ENCODE measurements at places on chromosomes 5 and 9.

DNA sequence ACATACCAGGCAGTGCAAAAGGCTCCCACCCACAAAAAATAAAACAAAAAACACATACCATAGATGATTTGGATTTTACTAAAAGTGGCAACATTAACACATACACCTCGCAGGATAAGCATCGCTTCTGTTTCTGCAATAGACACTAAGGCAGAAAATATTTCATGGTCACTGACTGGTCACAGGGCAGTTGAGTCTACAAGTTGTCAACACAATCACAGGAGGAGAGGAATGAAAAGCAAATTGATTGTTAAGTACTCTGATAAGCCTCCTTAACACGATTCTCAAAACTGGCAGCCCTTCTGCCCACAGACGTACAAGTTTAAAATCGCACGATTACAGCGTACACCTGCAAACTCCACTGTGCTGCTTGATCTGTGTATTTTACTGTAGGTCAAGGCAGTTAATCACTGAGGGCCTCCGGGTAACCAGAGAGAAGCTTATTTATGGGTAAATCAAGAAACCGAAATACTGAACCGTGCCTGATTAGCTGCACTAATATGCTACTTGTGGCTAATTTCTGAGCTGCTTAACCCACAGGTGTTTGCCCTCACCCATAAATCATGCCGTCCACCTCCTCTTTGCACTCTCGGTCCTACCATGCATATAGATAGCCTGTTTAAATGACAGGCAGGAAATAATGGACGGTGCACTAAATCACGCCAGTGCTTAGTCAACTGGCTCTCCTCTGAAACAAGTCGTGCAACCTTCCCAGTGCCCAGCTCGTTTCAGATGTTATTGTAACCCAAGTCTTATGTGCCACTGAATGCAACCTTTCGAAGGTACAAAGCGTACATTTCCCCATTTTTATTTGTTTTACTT lies 659.4 kb upstream of the ADAMTS16 start:
- peak; percentile 9 for DNase-seq

DNA sequence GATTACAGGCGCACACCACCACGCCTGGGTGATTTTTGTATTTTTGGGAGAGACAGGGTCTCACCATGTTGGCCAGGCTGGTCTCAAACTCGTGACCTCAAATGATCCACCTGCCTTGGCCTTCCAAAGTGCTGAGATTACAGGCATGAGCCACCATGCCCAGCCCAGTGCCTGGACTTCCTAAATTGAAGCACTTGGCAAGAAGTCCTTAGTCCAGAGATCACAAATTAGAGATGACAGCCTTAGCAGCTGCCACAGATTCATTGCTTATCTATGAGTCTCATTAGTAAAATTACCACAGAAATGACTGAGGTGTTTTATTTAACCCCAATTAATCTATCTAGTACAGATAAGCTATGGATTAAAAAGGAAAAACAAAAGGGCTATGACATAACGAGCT lies 19.2 kb downstream of the EFCAB9 start:
- no peak for DNase-seq

GRCh38 chr9:128285033-128285784 lies 9.1 kb downstream of the SWI5 start:
- no peak for DNase-seq

DNA sequence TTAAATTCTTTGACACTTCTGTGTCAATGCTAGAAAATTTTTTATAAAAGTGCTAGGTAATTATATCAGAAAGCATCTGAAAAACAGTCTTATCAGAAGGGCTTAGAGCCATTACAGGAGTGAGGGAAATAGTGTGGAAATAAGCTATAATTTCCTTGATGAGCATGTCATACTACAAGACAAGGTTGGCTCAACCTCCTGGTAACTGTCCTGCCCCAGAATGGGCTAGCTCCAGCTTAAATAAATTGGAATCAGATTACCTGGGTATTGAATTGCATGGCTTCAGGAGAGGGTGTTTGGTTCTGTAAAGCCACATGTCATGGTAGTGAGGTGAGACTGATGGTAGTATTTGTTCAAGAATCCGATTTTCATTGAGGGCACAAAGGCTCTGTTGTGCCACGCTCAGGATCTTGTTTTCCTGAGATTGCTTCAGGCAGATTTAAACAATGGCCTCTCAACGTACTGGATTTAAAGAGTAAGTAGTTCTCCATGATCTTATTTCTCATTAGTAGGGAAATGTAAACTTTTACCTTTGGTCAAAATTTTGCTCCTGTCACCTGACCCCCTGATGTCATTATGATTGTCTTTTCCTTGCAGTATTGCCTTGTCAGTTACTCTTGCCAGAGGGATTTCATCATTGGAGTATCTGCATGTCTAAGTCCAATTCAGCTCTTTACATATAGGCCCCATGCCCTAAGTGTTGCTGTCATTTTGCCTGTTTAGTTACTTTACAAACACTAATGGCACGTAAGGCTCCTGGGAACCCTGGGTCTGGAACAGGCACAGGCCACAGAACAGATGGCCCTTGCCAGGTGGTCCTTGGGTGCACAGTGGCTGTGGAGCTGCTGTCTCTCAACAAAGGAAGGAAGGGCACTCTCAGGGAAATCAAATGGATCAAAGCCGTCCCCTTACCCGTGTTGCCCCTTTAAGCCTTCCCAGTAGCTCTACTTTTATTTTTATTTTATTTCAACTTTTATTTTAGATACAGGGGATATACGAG lies 21.3 kb downstream of the TRIO start:
- DNase-seq, result no peak

GRCh38 chr5:61734001-61734400 lies 401.9 kb downstream of the ZSWIM6 start:
- no peak for DNase-seq

DNA sequence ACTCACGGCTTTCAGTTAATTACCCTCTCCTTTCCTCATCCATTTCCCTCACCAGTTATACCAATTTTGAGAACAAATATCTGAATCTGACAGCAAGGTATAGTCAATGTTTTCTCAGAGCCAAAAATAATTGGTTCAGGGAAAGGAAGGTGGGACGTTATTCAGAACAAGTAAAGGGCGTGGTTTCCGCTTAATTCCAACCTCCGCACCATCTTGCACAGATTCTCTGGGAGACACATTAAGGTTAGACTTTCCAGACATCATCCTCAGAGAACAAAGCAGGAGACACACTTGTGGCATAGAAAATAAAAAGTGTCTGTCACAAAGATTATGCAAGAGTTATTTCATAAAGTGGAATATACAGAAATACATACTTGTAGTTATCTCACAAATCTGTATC lies 441.2 kb downstream of the IRX1 start:
- DNase-seq, result no peak

GRCh38 chr5:173623296-173623771 lies 6.9 kb upstream of the BOD1 start:
- no peak for DNase-seq

DNA sequence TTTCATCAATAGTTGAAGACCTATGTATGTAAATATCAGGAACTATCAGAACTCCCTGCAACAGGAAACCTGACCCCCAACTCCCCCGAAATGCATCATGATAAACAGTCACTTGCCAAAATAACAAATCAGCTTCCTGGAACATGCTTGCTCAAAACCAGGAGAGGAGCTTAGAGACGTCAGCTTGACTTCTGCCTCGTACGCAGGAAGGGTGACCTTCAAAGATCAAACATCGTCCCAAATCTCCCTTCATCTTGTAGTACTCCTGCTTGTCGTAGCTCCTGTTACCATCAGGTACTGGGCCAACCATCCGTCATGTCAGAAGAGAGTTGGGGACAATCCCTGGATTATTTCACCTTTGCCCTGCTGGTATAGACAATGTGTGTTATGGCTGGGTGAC lies 396.1 kb downstream of the GADD45G start:
- no peak for DNase-seq

DNA sequence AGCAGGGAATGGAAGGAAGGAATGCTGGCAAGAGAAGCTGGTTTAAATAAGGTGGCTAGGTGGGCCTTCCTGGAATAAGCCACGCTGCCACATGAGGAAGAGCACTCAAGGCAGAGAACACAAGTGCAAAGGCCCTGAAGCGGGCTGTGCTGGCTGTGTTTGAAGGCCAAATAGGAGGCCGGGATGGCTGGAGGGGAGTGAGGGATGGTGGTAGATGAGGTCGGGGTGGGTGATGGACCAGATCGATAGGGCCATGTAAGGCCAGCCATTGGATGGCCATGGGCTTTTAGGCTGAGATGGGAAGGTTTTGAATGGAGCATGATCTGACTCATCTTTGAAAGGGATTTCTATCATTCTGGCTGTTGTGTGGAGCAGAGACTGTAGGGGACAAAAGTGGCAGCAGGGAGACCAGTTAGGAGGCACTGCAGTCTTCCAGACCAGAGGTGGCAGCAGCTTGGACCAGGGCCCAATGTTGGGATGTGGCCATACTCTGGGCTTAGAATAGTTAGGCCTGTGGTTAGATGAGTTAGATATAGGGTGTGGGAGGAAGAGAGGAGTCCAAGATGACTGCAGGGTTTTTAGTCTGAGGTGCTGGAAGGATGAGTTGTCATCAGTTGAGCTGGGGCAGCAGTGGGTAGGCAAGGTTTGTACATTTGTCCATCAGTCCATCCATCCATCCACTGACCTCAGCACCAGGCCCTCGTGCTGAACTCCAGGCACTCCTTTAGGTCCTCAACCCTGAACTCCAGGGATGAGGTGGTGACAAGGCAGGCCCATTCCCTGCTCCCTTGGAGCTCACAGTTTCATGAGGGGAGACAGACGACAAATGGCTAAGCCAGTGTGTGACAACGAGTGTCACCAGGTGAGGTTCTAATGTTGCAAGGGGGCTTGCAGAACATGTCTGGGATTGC lies 30.3 kb downstream of the NDST1 start:
- DNase-seq, result no peak

DNA sequence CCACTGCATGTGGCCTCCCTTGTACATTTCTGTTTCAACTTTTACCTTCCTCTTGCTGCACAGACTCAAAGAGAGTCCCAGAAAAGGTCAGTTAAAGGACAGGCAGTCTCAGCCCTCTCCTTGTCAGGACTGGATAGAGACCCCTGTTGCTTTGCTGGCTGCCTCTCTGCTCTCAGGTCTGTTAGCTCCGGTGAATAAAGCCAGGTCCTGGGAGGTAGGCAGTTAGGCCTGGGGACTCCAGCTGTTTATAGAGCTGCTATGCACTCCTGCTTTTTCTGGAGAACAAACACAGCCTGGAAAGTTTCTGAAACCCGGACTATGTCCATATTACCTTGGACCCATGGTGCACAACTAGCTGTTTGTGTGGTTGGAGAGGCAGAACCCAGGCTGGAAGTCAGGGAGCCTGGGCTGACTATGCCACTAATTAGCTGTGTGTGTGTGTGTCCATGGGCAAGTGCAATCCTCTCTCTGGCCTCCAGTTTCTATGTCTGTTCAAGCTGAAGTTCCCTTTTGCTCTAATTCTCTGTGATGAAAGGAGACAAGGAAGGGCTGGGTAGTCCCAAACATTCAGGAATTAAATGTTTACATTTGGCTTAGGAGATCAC lies 42.9 kb downstream of the GLRA1 start:
- no peak for DNase-seq

DNA sequence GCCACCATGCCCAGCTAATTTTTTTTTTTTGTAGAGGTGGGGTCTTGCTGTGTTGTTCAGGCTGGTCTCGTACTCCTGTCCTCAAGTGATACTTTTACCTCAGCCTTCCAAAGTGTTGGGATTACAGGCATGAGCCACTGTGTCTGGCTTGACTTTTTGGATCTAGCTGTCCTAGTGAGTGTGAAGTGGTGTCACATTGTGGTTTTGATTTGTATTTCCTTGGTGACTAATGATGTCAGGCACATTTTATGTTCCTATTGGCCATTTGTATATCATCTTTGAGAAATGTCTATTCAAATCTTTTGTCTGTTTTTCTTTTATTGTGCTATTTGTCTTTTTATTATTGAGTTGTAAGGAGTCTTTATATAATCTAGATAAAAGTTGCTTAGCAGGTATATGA lies 53.5 kb upstream of the MCCC2 start:
- DNase-seq, result no peak

GRCh38 chr5:131316822-131317221 lies 53.0 kb downstream of the CDC42SE2 start:
- DNase-seq, result no peak

DNA sequence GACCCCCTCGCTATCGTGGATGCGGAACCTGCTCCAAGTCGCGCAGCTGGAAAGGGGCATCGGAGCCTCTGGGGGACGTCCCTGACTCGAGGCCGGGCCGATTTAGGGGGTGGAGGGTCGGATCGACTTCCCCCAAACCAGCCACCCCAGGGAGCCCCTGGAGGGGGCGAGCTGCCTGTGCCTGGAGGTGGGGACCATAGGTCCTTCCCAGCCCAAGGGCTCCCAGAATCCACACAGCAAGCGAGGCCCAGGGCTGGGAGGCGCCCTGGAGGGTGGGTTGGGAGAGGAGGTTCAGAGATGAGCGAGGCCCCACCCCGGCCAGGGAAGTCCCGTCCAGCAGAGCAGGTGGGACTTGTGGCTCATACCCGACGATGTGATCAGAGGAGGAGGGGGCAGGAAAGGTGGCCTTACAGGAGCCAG lies 147.6 kb downstream of the GAPVD1 start:
- DNase-seq, result no peak

DNA sequence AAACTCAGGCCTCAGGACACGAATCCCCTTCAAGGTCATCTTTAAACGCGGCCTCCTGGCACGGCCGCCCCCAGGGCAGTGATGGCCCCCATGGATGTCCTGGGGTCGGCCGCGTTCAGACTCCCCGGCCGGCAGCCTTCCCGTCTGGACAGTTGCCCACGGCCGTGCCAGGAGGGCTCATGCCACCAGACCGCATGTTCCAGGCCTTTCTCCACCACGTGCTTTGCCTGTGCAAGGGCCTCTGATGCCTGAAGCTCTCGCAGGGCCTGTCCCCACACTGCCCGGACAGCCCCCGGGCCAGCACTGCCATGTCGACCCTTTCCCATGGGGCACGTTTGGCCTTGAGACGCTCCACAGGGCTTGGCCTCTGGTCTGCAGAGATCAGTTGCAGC lies 34.6 kb downstream of the SLC9A3 start:
- DNase-seq, result no peak

DNA sequence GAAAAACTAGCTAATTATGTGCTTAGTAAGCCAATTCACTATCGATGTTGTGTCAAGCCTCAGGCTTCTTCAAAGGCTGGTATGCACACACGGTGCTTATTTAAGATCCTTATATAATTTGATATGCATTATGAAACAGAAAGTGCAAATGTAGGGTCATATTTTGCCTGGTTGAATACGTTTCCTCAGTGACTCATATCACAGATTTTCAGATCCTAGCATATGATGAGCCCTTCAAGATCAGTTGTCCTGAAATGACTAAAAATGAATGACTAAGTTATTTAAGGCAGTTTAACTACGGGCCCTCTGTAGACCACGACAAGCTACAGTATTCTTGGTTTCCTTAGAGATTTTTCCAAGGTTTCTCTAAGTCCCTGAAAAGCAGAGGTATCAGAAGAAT lies 778.3 kb downstream of the PRELID2 start:
- no peak for DNase-seq

GRCh38 chr5:24444414-24444813 lies 200.4 kb downstream of the CDH10 start:
- no peak for DNase-seq

DNA sequence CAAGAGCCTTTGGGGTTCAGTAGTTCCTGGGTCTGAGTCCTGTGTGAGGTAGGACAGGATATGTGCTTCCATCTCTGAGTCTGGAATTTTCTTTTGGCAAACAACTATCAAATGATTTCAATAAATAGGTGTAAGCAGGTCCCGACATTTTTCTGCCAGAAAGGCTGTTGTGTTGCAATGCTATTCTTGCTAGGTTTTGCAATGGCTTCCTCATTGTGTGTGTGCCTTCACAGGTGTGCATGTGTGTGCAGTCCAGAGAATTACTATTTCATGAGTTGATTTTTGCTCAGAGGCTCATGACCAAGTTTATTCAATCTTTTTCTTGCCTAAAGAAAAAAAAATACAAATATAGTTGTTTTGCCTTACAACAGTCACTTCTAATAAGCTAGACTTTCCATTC lies 64.5 kb upstream of the FRRS1L start:
- DNase-seq, result no peak

GRCh38 chr9:92446536-92446935 lies 22.3 kb upstream of the OMD start:
- DNase-seq, result no peak

All from NCI-H1436 (cell line).